ENCODE measurements at places on chromosomes 11 and 22.

GRCh38 chr11:8948886-8949285 is 6.1 kb upstream of the ASCL3 start:
- DNase-seq, result peak; percentile 14

DNA sequence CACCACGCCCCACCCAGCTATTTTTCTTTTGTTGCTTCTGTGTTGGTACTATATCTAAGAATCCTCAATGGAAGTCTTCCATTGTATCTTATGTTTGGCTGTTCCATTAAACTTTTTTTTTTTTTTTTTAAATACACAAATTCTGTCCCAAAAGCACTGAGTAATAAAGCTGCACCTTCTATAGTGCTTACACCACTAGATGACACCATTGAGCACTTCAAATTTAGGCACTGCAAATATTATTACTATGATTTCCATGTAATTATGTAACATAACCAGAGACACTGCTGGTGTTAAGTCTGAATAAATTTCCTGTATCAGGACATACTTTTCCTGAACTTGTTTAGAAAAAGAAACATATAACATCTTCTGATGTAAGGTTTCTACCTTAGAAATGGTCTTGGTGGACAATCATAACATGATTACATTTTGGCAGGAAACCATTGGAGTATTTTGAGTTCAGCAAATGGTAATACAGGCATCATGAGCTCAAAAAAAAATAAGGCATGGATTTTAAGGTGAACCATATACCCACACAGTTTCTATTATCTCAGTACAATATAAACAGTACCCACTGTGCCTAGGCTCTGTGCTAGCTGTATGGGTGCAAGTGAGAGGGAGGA is 110.5 kb downstream of the ATG16L2 start:
- DNase-seq, result peak; percentile 40

DNA sequence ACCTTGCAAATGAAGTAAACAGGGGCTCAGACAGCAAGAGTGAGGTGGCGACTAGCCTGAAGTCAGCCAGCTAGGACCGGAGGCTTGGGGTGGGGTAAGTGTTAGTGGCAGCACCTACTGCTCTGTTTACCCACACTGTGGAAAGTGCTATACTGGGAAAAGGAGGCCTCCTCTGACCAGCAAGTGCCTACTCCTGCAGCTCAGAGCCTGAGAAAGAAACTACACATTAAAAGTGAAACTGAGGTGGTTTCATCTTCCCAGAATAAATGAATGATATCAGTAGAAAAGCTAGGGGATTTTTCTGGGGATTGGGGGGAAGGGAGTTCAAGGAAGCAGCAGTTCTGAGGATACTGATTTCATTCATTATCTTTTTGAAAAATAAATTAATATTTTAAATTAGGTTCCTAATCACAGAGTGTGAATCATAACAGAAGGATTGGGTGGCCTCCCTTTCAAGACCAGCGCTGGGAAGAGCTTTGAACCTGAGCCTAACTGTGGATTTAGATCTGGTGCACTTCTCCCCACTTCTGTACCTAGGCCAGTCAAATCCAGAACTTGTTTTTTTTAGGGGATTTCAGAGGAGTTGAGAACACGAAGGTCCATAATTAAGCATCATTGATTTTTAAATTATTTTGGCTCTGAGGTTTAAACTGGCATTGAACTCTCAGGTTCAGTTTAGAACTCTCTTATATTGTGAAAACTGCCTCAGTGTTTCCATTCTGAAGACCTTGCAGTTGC is 48.1 kb upstream of the GRAMD1B start:
- DNase-seq, result no peak

DNA sequence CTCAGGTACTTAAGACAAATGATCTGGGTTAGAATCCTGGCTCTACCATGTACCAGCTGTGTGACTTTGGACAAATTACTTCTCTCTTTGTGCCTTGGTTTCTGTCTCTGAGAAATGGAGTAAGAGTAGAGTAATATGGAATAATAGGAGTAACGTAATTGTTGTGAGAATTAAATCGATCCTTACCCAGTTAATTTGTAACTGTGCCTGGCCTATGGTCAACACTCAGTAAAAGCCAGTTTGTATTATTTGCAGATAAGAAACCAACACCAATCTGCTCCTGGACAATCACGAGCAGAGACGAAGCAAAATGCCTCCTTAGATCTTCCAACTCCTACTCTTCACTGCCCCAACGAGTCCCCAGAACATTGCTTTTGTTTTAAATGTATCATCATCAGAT is 266.7 kb downstream of the DCDC1 start:
- DNase-seq, result no peak

- no peak for DNase-seq
These were observed 51.9 kb upstream of the ALX4 start for GRCh38 chr11:44361813-44362212.

All from erythroblast (primary cell).